ENCODE measurements at places on chromosomes 1 and 21.

DNA sequence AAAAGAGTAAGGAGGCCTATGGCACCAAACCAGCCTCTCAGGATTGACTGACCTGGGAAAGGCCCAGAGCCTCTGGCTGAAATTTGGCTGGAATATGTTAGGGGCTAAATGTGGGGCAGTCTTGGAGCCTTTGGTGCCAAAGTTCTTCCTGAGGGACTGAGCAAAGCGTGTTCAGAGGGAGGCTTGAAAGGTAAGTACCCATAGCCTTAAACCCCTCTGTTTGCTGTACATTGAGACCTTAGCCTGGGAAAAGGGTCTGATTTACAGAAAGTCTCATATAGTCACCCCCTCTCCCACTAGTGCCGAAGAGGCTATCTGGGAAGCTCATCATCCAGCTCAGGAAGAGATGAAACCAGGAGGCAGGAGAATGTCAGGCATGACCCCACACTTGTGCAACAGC is at the start of gene LCE4A:
LCE4A (plus strand) TSS at position 301 of the 400 bp plus-strand sequence. CDS start 916 bp downstream, outside the sequence.
- no peak for DNase-seq

DNA sequence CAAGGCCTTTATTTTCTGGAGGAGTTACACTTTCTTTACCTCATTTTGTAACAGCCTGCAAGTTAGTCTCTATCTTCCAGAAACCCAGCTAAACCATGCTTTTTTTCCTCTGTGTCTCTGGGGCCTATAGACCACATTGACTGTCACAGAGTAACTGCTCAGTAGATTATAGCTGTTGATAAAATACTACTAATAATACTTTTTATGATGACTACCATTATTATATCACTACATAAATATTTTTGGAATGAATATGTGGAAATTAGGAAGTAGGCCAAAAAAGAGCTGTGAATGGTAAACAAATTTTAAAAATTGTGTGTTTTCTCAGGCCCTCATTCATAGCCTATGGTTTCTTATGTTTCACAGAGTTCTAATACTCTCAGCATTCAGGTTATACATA is 233.1 kb upstream of the USP24 start:
- no peak for DNase-seq

DNA sequence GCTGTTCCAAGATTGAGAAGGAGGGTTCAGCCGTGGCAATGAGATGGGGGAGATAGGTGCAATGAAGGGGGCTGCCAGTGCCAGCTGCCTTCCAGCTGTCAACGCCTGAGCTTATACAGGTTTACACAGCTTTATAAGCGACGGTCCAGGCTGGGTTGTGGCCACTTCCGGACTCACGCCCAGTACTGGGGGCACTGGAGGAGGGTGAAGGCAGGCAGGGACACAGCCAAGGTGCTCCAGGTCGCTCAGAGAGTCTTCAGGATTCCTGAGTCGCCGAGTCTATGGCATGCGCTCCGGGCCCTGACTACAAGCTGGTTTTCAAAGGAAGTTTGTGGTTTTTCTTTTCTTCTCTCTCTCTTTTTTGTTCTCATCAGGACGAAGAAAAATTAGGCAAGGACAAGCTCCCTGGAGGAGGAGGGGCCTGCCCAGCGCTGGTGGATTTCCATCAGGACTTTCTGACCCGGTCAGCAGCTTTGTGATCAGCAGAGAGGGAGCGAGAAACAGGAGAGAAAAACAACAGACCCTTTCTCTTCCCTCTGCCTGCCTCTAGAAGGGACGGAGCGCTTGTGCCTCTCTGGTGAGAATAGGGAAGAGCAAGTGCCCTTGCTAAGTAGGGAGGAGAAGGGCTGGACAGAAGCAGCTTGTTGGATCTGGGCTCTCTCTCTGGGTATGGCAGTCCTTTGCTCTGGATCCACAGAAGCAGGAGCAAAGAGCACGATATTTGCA is at the start of gene MINDY1:
MINDY1 (minus strand) TSS at position 576 of the 726 bp plus-strand sequence. CDS start 4,285 bp downstream, outside the sequence.
- DNase-seq = peak; percentile 65

DNA sequence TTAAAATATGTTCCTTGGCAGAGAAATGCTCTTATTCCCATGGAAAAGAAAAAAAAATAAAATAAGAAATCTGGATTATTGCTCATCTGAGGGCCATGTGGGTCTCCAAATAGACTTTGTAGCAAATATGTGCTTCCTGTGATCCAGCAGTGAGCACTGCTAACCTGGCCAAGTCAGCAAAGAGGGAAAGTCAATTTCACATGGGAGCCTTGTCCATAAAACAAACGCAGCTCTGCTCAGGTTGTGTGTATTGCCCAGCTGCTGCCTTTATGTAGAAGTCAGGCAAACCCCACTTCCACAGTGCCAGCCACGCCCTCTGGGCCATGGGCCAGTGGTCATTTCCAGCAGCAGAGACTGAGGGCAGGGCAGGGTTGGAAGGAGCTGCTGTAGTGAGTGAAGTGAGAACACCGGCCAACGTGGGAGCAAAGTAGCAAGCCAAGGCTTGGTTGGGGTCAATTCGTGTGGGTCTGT is 174.3 kb downstream of the LYPLAL1 start:
- DNase-seq = no peak

GRCh38 chr1:30475201-30475600 is 248.2 kb downstream of the MATN1 start:
- DNase-seq = no peak

GRCh38 chr1:234731569-234732085 is 121.6 kb upstream of the IRF2BP2 start:
- no peak for DNase-seq

DNA sequence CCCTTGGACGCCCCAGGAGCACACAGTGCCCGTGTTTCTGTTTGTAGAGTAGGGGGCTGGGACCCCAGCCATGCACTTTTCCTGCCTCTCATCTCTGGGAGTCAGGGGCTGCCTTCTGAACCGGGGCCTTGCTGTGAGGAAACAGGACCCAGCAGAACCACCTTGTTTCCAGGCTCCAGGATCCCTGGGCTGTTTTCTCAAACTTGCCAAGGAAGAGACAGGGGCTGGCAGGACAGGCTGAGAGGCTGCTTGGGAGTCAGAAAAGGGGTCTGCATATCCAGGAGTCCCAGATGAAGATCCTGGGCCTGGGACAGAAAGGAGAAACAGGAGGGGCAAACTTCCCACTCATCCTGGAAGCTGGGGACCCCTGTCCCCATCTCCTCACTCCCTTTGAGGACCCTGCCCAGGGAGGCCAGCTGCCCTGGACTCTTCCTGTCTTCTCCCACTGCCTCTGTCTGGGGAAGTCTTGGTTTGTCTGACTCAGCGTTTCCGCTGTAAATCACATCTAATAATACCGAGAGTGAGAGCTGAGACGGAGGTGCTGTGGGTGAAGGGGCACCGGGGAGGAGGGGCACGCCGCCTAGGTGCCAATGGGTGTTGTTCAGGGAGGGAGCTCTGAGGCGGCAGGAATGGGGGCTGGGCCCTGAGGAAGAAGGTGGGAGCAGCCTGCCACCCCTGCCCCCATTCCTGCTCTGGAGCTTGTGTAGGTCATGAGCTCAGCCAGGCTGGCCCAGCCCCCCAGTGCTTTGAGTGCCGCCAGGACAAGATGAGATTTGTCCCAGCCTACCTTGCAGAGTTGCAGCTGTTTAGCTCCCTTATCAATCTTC is 16.7 kb downstream of the POU3F1 start:
- DNase-seq = no peak

DNA sequence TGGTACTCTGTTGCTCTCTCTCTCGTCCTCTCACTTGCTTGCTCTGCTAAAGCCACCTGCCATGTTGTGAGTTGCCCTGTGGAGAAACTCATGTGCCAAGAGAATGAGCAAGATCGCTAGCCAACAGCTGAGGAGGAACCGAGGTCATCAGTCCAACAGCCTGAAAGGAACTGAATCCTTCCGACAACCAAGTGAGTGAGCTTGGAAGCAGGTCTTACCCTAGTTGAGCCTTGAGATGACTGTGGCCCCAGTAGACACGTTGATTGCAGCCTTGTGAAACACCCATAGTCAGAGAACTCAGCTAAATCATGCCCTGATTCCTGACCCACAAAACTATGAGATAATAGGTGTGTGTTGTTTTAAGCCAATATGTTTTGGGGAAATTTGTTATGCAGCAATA is 48.1 kb upstream of the BACH1 start:
- no peak for DNase-seq

- DNase-seq = no peak
Observed at GRCh38 chr1:218783131-218783530, 390.5 kb upstream of the LYPLAL1 start.

GRCh38 chr1:83912876-83913275 is 86.1 kb downstream of the TTLL7 start:
- DNase-seq = no peak
